Activated CD8-positive, alpha-beta memory T cell treated with anti-CD3 and anti-CD28 coated beads, Interleukin-2, amount 10 ng/mL, durations not matched to agents 7 days and 5 days (primary cell): ENCODE measurements at places on chromosomes 16 and 17.

DNA sequence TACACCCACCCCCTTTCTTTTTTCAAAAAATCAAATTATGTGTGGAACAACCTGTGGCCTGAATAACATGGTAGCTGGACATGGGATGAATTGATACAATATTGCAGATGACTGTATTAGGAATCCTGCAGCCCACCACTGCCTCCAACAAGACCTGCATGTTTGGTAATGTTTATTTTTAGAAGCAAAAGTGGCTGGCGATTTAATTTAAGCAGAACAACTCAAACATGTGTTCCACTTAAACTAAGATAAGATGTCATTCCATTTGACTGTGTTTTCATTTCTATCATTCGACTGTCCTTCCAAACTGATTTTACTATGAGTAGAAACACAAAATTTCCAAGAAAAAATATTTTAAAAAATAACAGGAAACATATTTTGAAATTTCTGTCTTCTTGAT lies 10.1 kb upstream of the DHRS7C start:
- DNase-seq: no peak

DNA sequence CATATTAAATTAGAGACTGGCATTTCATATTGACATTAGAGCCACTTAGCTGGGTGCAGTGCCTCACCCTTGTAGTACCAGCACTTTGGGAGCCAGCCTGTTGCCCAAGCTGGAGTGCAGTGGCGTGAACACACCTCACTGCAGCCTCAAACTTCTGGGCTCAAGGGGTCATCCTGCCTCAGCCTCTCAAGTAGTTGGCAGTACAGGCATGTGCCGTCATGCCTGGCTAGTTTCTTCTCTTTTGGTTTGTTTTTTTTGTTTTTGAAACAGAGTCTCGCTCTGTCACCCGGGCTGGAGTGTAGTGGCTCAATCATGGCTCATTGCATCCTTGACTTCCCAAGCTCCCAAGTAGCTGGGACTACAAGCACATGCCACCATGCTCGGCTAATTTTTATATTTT lies 8.7 kb downstream of the PPM1E start:
- DNase-seq: no peak

DNA sequence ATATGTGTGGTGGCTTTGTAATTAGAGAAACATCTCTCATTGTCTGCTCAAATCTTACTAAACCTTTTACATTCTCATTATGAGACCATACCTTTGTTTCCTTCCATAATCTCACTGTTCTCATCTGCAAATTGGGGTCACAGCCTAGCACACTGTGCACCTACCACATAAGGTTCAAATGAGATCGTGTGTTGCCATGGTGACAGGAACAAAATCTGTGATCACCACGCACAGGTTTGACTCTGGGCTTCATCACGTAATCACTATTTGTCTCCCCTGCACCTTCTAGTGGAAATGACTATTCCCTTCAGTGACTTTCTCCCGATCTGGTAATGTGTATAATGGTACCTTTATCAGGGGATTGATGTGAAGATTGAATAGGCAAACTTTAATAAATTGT lies 26.1 kb downstream of the CDH8 start:
- DNase-seq: no peak

DNA sequence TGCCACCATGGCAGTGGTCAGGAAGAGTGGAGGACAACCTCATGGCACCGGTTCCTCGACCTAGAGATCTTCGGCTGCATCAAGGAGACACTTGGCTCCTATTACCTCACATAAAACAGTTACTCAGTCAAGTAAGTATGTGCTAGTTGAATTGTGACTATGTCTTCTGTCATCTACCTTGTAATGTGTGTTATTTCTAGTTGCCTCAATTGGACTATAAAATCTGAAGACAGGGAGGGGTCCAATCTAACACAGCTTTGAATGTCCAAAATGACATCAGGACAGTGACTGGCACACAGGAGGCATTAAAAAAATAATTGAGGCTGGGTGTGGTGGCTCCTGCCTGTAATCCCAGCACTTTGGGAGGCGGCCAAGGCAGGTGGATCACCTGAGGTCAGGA lies 17.2 kb downstream of the C16orf86 start:
- DNase-seq: no peak

DNA sequence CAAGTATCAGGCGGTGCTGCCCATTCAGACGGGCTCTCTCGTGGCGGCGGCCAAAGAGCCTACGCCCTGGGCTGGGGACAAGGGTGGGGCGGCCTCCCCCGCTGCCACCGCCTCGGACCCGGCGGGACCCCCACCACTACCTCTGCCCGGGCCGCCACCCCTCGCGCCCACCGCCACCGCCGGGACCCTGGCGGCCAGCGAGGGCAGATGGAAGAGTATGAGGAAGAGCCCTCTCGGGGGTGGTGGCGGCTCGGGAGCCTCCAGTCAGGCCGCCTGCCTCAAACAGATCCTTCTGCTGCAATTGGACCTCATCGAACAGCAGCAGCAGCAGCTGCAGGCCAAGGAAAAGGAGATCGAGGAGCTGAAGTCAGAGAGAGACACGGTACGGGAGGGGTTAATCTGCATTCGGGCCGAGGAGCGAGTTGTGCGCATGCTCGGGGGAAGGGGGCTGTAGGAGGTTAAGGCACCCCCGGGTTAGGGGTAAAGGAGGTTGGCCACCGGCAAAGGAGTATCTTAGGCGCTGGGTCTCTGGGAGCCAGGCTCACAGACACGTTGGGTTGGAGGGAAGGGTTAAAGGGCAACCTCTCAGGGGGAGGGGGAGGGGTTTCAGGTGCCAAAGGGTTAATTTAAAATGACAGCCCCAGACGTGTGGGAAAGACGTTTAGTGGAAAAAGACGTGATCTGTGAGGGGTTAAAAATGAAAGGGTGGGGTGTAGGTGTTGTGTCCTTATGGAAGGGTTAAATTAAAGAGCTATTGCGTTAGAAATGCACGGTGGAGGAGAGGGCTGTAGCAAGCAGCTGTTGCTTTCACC lies 1.4 kb downstream of the MSL1 start:
- peak; percentile 68 for DNase-seq

DNA sequence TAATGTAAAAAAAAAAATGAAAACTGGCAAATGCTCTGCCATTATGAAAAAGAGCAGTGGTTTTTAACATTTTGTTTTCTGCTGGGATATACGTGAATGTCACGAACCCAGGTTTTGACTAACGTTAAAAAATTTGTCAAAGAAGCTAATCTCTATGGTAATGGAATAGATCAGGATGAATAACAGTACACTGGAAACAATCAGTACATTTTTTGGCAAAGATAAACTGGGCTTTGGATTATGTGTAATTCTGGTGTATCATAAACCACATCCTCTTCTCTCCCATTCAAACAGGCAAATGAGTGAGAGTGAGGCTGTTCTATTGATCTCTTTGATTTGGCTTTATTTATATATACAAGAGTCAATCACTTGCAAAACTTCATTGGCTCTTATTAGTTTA lies 207.0 kb upstream of the IRX3 start:
- DNase-seq: no peak

DNA sequence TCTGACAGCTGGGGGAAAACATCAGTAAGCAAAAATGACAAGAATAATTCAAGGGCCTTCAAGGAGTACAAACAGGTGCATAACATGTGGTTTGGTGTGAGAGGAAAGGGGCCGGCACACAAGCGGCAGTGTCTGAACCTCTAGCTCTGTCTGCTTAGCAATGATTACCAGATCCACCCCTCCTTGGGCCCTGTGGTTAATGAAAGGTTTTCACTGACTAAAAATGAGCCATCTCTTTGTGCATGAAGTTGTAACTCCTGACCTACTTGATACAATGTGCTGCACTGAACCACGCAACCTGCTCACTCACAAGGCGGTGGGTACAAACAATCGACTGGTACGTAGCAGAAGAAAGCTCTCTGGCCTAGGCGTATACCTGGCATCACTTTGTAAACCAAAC lies 15.1 kb downstream of the FAM117A start:
- peak; percentile 85 for DNase-seq

DNA sequence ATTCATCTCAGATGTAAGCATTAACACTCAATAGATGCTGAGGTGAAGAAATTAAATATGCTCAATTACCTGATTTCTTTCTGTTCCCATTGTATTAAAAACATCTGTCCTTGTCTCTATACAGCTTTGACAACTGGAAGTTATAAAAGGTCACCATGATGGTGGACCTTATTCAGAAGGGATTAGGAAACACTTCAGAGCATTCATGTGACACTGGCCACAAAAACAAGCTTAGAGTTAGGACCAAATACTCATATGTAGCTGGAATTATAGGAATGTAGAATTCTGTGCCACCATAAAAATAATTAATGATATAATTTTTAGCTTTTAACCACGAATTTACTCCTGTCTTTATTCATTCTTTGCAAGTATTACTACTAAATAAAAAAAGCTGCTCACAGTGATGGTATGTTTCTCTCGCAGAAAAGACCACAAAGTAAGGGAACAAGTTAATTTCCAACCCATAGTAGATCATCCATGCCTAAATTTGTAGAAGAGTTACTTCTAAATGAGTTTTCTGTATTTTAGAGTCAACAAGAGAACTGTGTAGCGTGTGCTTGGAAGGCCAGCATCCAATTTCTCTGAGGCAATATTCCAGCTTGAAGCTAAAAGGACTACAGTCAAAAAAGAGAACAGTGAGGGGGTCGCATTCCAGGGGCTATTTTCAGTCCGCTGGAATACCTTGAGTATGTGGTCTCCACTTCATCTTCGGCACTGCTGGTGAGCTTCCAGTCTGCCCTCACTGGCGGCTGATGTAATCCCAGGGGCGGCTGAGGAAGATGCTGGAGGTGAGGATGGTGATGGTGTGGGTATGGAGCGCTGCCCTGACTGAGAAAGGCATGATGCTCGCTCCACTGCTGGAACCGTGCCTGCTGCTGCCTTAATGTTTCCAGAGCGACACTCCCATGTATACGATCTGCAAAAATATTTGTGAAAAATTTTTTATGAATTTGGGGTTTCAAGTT lies 63.7 kb downstream of the CACNG1 start:
- DNase-seq: no peak

DNA sequence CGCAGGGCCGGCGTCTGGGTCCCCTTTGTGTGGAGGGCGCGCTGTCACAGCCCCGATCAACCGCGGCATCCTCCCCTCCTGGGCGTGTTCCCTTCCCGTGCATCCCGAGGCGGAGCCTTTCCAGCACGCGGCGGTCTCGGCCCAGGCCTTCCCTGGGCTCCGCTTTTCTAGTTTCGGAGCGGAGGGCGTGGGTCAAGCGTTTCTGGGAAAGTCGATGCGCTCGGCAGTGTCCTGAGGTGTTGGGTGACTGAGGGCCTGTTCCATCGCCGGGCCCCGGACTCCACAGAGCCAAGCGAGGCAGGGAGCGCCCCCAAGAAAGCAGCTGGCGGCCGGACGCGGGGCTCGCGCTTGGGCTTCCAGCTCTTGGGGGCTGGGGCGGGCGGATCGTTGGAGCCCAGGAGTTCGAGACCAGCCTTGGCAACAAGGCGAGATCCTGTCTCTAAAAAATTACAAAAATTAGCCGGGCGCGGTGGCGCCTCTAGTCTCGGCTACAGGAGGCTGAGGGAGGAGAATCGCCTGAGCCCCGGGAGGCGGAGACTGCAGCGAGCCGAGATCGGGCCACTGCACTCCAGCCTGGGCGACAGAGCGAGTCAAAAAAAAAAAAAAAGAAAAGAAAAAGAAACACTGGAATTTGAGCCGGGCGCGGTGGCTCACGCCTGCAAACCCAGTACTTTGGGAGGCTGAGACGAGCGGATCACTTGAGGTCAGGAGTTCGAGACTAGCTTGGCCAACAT lies 806 bp downstream of the IFT140 start:
- DNase-seq: no peak

- no peak for DNase-seq
These were observed 24.7 kb downstream of the WSCD1 start for GRCh38 chr17:6094926-6095325.

- DNase-seq: no peak
These were observed 42.3 kb downstream of the IRX3 start for GRCh38 chr16:54244061-54244886.

GRCh38 chr17:82228278-82228841 lies 482 bp upstream of the SLC16A3 start:
- DNase-seq: peak; percentile 83

- DNase-seq: no peak
These were observed 566.0 kb upstream of the PSMD7 start for GRCh38 chr16:73730481-73731090.

- no peak for DNase-seq
These were observed 139.3 kb downstream of the CDH11 start for GRCh38 chr16:64982581-64982980.

DNA sequence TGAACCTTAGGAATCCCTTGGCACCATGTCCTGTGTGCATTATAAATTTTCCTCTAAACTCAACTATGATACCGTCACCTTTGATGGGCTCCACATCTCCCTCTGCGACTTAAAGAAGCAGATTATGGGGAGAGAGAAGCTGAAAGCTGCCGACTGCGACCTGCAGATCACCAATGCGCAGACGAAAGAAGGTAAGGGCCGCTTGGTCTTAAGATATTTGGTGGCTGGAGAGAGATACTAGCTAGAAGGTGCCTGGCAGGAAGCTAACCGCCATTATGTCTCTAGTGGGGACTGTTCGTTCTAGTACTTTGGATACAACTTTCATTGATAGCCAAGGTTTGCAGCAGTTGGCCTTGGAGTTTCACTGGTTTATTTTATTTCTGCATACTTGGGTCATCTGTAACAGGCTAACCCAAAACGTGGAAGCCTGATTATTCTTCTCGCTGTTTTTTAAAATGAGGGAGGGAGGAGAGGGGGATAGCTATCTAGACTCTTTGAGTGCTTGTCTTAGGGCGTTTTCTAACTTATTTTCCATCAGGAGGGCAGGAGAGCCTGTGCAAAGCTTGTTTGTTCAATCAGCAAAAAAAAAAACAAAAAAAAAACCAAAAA lies 1.3 kb downstream of the RBBP6 start:
- peak; percentile 56 for DNase-seq

DNA sequence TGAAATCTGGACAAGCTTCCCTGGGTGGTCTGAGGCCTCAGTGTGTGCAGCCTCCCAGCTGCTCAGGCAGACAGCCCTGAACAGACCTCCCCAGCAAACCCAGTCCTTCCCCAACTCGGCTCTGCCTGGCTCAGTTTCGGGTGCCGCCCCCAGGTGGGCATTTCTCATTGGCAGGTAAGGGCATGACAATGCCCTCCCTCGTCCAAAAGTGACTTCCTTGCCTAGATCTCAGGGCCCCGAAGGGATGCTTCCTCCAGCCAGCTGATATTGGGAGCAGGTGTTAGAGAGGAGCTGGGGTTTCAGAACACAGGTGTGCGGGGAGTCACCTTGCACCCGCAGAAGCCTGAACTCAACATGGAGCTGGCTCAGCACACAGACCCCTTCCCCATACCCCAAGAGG lies 3.8 kb upstream of the PPL start:
- no peak for DNase-seq

GRCh38 chr17:38510421-38511149 lies 82.3 kb downstream of the ARHGAP23 start:
- DNase-seq: no peak

GRCh38 chr16:74033441-74033995 lies 263.1 kb upstream of the PSMD7 start:
- no peak for DNase-seq

DNA sequence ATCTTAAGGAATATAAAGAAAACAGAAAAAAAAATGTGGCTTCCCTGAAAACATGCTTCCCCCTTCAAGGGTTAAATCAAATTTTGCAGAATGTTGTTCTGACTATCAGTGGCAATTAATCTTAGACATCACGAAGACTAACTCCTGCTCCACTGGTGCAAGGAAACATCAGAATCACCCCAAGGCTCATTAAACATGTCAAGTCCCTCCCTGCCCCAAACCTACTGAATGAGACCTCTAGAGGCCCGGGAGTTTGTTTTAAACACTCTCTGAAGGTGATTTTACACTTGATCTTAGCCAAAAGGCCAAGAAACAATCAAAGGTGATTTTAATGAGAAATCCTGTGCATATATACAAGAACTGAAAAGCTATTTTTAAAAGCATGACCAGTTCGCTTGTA lies 18.3 kb downstream of the PSME3IP1 start:
- no peak for DNase-seq

- no peak for DNase-seq
These were observed 62.5 kb downstream of the WIPI1 start for GRCh38 chr17:68394608-68395331.
